ENCODE measurements at places on chromosomes 2 and 18.

DNA sequence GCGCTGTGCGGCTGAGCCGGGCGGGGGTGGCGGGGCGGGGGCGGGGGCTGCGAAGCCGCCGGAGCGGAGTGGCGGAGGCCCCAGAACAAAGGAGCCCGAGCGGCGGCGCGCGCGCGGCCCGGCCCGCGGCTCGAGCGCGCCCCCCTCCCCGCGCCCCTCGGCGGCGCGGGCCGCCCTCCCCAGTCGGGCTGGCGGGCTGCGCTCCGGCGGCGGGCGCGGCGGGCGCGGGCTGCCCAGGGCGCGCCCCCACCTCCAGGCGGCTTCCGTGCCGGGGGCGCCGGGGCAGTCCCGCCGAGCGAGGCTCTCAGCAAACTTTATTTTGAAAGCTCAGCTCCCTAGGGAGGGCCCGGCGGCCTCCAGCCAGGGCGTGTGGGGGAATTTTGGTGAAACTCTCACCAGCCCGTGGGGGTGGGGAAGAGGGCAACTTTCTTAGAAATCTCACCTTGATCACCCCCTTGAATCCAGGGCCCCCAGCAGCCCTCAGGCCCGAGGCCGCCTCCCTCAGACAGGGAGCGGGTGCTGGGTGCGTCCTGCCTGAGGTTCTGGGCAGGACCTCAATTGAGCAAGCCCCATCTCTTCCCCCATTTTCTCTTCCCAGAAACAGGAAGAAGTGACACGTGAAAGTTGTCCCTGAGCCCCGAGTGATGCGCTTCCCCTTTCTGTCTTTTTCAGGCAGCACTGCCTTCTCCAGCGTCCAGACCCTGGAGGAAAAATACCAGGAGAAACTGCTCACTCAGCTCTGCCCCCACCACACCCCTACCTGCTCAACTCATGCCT is 786 bp downstream of the TET3 start:
- DNase-seq = peak; percentile 48

DNA sequence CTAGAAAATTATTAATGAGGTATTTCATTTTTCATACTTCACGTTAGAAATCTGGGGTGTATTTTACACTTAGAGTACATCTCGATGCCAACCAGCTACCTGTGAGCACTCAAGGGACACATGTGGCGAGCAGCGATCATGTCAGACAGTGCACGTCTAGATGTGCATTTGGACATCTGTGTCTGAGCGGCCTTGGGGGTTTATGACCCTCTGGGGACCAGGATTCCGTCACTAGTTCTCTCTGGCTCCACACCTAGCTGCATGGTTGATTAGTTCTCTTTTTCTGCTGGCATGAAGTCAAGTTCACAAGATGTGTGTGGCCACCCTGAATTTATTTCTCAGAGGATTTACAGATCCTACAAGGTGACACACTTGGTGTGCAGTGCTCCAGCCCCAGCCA is 192.2 kb downstream of the TSN start:
- DNase-seq = no peak

DNA sequence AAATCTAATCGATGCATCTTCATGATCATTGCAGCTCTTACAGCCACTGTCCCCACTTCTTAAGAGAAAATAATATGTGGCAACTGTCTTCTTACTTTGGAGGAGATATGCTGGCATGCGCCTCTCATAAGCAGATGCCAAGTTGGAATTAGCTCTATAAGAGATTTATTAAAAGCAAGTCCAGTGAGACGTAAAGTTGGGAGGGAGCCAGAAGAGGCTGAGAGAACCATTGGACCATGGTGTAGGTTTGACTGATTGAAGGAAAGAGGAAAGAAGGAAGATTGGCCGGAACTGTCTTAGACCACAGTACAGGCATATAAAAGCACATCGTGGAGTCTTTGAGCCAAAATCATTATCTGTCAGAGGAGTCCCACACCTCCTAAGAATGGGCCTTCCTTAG is 265.7 kb upstream of the ZC3H15 start:
- no peak for DNase-seq

GRCh38 chr2:117853873-117854272 is 39.4 kb downstream of the DDX18 start:
- DNase-seq = no peak

DNA sequence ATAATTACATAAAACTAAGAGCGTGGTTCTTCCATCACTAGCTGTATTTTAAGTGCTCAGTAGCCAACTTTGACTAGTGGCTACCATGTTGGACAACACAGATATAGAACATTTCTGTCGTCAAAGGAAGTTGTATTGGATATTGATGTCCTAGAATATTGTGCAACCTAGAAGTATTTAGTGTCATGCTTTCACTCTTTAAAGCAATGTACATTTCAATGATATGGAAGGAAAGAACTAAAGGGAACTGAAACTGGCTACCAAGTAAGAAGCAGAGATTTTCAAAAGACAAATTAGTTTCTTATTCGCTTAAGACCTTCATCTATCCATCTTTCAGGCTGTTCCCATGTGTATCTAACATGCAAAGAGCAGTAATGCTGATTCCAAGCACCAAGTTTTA is 85.4 kb upstream of the EML6 start:
- DNase-seq = no peak

DNA sequence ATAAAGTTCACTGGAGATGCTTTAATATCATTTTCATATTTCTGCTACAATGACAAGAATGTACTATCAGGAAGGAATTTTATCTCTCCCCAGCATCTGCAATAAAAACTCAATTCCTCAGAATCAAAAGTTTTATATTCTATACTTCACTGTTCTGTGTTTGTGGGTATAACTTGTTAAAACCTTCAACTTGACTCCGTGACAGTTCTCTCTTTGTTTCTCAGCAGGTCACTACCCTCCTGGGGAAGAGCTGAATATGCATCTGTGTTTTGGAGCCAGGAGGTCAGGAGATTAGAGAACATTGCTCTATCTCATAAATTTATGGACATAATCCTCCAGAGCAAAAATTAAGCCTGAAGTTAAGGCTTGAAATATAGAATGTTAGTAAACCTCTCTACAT is 411.4 kb downstream of the TRIB2 start:
- no peak for DNase-seq

GRCh38 chr2:201854221-201854801 is 48.0 kb downstream of the CDK15 start:
- no peak for DNase-seq

- no peak for DNase-seq
Measured at GRCh38 chr2:136236019-136236418, 118.1 kb upstream of the CXCR4 start.

GRCh38 chr2:48132271-48132625 is 225.9 kb upstream of the FBXO11 start:
- no peak for DNase-seq

DNA sequence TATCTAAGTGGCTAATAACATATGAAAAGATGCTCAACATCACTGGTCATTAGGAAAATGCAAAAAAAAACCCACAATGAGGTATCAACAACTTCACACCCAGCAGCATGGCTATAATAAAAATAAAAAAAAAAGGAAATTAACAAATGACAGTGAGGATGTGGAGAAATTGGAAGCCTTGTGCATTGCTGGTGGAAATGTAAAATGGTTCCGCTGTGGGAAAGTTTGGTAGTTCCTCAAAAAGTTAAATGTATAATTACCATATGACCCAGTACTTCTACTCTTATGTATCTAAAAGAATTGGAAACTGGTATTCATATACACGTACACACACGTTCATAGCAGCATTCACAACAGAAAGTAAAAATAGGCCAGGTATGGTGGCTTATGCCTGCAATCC is 15.5 kb upstream of the CACNB4 start:
- no peak for DNase-seq

- no peak for DNase-seq
Measured at GRCh38 chr2:43219383-43220228, 6.8 kb downstream of the ZFP36L2 start.

- no peak for DNase-seq
Measured at GRCh38 chr2:97761192-97761591, 47.8 kb downstream of the ZAP70 start.

Data from NCI-H1930 (cell line).